ENCODE measurements at places on chromosomes 1 and 21.

DNA sequence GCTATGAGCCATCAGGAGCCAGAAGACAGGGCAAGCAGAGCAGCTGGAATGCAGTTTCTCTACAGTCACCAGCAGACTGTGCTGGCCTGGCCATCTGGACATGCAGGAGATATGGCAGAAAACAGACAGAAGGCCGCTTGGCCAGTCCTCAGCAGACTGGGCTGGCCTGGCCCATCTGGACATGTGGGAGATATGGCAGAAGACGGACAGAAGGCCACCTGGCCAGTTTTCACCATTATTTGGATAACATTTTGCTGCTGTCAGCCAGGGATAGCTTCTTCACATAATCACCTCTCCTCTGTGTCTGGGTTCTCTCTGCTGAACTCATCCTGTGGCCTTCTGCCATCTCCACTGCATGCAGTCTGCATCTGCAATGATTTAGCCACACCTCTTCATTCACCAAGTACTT is 25.0 kb upstream of the CACYBP start:
- no peak for DNase-seq

- DNase-seq = no peak
These were observed 55.5 kb downstream of the SIM2 start for GRCh38 chr21:36754241-36754898.

GRCh38 chr1:145690587-145691558 is 16.3 kb downstream of the PDZK1 start:
- peak; percentile 58 for DNase-seq

DNA sequence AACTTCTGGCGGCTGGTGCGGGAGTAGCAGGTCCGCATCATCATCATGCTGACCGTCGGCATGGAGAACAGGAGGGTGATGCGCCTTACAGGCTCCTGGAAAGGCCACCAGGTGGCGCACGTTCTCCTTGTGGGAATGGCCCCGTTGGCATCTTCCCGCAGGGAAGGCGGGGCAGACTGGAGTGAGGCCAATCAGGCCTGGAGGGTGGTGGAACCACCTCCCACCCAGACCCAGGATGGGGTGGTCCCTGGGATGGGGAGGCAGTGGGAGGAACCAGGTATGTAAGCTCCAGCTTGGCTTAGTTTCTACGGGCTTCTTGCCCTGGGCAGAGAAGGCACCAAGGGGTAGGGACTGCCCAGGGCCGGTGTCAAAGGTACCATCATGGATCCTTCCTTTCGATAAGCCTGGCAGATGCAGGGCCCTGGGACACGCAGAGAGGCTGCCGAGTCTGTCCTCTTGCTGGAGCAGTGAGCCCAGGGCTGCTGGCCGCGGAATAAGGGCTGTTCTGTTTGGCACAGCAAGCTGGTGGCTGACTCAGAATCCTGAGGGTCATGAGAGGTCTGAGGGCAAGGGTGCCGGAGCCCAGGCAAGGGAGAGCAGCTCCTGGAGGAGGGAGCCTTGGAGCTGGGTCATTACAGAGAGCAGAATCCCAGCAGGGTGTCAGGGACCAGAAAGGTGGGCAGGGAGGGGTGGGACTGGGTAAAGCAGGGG is 8.7 kb upstream of the LGR6 start:
- peak; percentile 69 for DNase-seq

DNA sequence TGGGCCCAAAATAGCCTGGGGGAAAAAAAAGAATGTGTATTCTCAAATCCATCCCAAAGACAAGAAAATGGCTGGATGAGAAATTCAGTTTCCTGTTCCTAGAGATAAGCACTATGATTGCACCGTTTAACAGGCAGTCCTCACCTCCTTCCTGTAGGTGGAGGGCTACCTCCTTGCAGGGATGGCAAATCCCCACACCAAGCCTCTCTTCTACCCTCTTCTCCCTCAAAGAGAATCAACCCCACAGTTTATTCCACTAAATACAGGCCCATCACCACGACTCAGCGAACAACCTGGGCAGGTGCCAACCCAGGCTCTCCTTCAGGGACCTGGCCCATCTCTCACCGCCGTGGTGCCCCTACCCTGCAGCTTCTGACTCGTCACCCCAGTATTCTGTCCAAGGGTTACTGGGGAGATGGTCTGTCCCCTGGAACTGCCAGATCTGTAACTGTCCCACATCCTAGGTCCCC is 3.4 kb upstream of the CHD5 start:
- DNase-seq = peak; percentile 18

- no peak for DNase-seq
These were observed 34.9 kb upstream of the ZNF362 start for GRCh38 chr1:33221385-33221758.

Measured in erythroblast (primary cell).